Thymus (tissue), 14 donors: ENCODE measurements at places on chromosomes 11 and 22. TPM values are rescaled to one million over a fixed set of nuclear protein-coding genes. Genes with fewer than 3 reads are reported as not detected.

Gene PNPLA5
- total RNA-seq: not detected

Gene SPCS2
- total RNA-seq: 29.3 TPM

Gene C11orf91
- not detected for total RNA-seq

Gene CCDC188
- total RNA-seq: 0.09 TPM

Gene MS4A4A
- 14.1 TPM for total RNA-seq

Gene PARVA
- total RNA-seq: 2.9 TPM

Gene MMP8
- total RNA-seq: 2.0 TPM

Gene ARHGEF12
- 12.8 TPM for total RNA-seq

Gene LRRC55
- 2.0 TPM for total RNA-seq

Gene BTBD10
- total RNA-seq: 34.1 TPM

Gene C11orf97
- total RNA-seq: not detected

- no peak for DNase-seq
These were observed 13.5 kb upstream of the EFCAB6 start for GRCh38 chr22:43825651-43826050.

DNA sequence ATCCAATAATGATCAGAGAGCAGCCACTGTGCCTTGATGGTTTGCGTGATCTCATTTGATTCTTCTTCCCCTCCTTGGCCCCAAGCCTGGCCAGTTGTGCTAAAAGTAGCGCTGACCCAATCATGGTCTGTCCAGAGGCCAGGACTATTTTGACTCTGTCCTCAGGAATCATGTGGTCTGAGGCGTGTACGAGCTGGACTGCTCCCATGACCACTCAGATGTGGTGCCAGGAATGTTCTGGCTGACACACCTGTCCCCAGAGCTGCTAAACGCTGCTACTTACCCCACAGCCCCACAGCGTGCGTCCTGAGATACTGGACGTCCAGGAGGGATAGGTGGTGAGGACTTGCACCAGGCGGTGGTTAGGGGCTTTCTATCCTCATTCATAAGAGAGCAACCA, 70.5 kb downstream of the FEZ1 start:
- no peak for DNase-seq

DNA sequence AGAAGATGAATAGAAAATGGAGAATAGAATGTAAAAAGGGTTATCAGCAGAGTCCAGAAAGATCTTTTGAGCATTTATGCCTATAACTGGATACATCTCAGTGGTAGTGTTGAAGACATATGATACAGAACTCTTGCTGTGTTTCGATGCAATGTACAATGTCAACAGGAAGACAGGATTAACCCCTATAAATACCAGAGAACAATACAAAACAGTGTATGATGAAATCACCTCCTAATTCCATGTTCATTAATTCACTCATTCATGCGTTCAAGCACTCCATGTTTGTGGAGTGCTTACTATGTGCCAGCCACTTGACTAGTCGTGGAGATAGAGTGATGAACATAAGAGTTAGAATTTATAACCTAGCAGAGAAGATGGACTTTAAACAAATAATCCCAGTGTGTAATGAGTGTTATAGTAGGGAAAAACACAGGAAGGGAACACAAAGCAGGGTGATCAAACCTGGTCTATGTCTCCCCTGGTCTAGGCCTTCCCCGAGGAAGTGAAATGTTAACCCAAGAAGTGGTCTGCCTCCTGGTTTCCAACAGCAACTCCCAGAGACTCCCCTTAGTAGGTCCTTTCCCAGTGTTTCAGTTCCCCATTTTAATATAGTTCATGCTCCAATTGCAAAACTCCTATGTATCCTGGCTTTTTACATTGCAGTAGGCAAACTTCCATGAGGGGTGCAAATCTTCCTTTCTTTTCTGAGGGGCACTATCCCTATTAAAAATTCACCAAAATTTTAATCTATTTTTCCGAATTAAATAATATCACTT, 9.1 kb upstream of the SESN3 start:
- DNase-seq: no peak

GRCh38 chr22:17802822-17803221, 28.6 kb upstream of the BID start:
- DNase-seq: no peak

GRCh38 chr11:10221342-10221741, 72.7 kb downstream of the SBF2 start:
- no peak for DNase-seq

- no peak for DNase-seq
These were observed 23.8 kb downstream of the ALG12 start for GRCh38 chr22:49894322-49895054.

DNA sequence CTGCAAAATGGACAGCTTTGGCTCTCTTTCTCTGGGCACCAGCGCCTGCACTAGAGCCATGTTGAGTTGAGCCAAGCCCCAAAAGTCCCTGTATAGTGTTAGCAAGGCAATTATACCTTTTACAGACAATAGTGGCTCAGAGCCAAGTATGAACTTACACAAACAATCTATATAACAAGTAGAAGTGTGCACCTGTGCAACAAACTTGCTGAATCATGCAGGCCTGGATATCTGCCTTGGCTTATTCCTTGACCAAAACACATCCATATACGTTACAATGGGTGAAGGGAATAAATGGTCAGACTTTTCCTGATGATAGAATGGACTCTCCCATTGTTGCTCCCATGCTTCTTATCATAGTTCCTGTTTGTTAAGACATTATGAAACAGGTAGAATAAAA, 3.8 kb upstream of the OR52I2 start:
- DNase-seq: no peak

DNA sequence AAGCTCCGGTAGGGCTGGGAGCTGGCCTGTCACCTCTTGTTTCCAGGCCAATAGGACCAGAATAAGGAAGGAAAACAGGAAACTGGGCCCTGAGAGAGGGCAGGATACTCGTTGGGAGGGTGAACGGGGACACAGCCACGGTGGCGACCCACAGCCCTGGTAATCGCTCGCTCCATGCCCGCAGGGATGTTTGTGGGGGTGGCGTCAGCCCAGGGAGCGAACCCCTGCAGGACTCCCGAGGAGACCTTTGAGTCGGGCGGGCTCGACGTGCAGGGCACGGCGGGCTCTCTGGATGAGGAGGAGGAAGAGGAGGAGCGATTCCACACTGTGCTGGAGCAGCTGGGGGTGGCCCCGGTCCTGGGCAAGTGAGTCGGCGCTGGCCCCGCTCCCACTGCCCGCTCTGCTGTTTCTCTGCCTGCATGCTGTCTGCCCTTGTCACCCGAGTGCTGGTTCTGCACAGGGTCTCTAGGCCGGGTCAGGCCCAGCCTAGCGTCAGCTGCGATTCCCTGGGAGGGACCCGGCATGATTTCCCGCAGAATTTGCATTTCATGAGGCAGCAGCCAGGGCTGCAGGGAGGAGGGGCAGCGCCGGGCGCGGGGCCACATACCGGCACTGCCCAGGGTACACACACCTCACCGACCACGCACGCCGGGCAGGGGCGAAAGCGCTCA, 1.6 kb downstream of the CRACR2B start:
- DNase-seq: no peak

GRCh38 chr11:92111287-92111686, 113.3 kb upstream of the FAT3 start:
- no peak for DNase-seq

- no peak for DNase-seq
These were observed 31.8 kb upstream of the SLC35C1 start for GRCh38 chr11:45772986-45773785.

- no peak for DNase-seq
These were observed 59.8 kb downstream of the SYN3 start for GRCh38 chr22:32998373-32998772.

GRCh38 chr22:39256979-39257378, 12.2 kb upstream of the PDGFB start:
- DNase-seq: no peak

GRCh38 chr11:73085189-73085875, 56.8 kb downstream of the FCHSD2 start:
- no peak for DNase-seq

DNA sequence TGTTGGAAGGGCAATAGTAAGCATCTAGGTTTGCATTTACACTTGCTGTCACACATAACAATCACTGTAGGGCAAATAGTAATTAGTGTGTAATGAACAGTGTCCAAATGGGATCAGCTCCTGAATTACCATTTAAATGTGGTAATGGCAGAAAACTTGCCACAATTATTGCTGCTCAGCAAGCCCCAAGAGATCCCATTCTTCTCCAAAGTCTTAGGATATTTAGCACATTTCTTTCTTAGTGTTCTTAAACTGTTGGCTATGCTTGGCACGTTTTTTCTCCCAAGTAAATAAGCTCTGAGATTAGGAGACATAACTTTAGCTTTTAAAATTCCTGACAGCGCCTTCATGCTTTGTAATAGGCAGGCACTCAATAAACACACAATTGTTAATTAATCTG, 1037.0 kb downstream of the DLG2 start:
- DNase-seq: no peak

- DNase-seq: no peak
These were observed 28.0 kb downstream of the HSPA8 start for GRCh38 chr11:123033895-123034294.

GRCh38 chr11:25961539-25961938, 370.4 kb upstream of the ANO3 start:
- DNase-seq: no peak
